NCI-H526 treated with DMSO at 0.1 percent for 48 hours (cell line): ENCODE measurements at places on chromosomes 1 and 21.

DNA sequence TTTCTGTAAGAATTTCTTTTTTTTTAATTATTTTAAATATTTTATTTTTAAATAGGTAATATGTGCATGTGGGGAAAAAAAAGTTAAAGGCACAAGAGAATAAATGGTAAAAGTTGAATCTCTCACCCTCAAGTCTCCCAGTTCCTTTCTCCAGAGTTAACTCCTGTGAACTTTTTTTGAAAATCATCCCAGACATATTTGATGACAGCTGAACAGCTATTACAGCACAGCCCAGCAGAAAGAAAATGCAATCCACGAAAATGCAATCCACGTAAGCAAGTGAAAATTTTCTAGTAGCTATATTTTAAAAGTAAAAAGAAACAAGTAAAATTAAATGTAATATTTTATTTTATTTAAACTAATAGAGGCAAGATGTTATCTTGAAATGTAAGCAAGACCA lies 310.0 kb upstream of the RUNX1 start:
- no peak for DNase-seq

DNA sequence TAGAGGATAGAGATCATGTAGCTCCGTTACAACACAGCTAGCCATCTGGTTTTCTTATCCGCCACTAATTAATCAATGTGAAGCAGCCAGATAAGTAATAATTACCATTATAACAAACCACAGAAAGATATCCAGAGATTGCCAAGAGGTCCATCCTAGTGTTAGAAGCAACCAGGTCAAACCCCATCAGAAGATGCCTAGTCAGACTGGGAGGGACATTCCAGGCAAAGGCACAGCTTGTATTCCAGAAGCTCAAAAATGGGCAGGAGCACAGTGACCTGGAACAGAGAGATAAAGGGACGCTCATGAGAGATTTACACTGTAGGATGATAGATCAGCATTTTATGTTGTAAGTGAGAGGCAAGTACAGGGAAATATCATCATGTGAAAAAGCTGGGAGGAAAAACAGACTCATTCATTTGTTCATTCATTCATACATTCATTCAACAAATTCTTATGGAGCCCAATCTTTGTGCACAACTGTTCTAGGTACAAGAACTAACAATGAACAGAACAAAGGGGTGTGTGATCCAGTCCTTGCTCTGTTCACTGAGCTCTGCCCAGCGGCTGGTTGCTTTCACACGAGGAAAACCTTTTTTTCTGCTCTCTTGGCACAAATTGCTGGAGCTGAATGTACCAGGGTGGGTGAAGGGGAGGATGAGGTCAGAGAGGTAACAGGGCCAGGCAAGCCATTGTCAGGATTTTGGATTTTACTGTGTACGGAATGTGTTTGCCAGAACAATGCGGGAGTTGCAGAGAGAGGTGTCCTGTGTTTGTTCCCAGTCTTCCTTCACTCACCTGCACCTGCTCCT lies 240.8 kb upstream of the FGGY start:
- DNase-seq, result no peak

GRCh38 chr1:45407629-45408287 lies 67.5 kb upstream of the MUTYH start:
- DNase-seq, result no peak

DNA sequence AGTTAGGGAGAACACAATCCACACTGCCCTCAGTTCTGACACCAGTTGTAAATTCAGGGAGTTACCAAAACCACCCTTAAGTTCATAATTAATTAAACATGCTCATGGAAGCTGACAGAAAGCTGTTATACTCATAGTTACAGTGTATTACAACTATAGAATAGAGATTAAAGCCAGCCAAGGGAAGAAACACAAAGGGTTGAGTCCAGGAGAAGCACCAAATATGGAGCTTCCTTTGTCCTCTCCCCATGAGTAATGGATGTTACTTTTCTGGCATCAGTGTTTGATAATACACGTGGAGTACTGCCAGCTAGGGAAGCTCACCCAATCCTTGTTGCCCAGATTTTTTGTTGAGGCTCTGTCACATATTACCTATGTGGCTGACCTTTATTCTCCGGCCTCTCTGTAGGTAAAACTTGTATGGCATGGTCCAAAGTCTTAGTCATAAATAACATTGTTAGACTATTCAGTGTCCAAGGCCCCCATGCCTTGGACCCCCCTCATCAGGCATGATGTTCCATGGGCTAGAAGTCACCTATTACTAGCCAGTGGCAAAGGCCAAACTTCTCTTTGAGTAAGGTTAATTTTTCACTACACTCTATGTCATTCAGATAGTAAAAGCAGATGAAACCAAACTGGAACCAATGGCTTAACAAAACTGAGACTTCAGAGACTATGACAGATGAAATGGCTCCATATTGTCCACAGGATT lies 175.7 kb downstream of the GPR52 start:
- no peak for DNase-seq

DNA sequence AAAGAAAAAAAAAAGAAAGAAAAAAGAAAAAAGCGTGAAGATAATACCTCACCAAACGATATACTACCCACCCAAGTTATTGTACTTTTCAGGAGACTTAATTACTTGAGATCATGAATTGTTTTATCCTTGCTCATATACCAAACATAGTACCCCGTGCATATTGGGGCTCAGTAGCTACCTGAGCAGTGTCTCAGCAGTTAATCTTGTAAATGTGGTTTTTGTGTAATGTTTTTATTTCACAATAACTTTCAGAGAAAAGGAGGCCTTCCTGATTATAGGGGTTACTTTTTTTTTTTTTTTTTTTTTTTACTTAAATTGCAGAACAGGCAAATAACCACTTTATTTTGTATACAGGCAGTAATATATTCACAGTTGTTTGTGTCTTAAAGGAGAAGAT lies 80.3 kb downstream of the OSBPL9 start:
- no peak for DNase-seq

GRCh38 chr1:229275005-229275404 lies 4.1 kb downstream of the RAB4A start:
- DNase-seq, result no peak

- DNase-seq, result no peak
Measured at GRCh38 chr1:40650075-40650474, 15.4 kb downstream of the RIMS3 start.

GRCh38 chr1:91582431-91582921 lies 81.8 kb downstream of the CDC7 start:
- DNase-seq, result no peak

DNA sequence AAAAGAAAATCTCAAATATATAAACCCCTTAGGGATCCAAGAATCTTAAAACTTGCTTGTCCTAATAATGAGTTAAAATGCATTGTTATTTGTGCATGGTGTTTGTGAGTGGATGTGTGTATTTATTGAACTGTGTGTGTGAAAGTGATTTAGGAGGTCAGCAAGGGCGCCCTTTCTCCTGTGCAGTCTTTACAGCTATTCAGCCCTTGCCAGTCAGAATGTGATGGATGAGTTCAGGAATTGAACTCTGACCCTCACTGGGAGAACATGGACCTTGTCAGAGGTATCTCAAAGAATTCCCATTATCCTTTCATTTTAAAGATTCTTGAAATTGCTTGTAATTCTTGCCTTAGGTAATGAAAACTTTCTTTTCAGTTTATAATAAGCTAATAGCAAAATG lies 493.0 kb upstream of the ADGRL4 start:
- no peak for DNase-seq
